CD8-positive, alpha-beta memory T cell (primary cell): ENCODE measurements at places on chromosomes 7 and 10. TPM values are rescaled to one million over a fixed set of nuclear protein-coding genes. Genes with fewer than 3 reads are reported as not detected.

The MYPN gene
- polyA plus RNA-seq, result not detected

The SNX8 gene
- 6.5 TPM for polyA plus RNA-seq

DNA sequence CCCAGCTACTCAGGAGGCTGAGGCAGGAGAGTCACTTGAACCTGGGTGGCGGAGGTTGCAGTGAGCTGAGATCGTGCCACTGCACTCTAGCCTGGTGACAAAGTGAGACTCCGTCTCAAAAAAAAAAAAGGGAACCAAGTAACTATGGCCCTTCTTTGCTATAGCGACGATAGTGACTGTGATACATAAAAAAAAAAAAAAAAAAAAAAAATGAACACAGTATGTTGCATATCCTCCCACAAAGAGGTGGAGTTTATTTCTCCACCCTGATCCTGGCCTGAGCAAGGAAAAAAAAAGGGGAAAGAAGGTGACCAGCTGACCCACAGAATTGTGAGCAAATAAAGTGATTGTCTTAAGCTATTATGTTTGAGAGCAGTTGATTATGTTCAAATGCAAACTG, 42.3 kb upstream of the STEAP1B start:
- no peak for DNase-seq

DNA sequence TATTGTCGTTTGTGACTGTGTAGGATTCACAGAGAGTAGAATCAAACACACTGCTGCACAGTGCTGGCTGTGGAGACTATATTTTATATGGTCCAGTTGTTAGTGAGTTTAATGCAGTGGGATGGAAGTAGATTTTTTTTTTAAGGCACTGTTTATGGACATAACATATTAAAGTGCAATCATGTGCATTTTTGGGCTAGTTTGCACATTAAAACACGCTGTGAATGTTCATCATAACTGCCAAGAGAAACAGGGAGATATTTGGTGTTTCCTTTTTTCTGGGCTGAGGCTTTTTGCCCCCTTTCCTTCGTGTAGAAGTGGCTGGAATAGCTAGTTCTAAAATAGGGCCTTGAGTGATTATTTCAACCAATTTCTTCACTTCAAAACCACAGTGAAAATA, 139.2 kb downstream of the MYOF start:
- DNase-seq, result no peak

- DNase-seq, result no peak
Measured at GRCh38 chr10:4034907-4035598, 250.0 kb upstream of the KLF6 start.

GRCh38 chr10:133441780-133442179, 12.0 kb upstream of the SCART1 start:
- DNase-seq, result no peak

- DNase-seq, result no peak
Measured at GRCh38 chr10:44382131-44382858, 2.6 kb downstream of the CXCL12 start.
